HFFc6 (cell line): ENCODE measurements at places on chromosomes 7 and 10.

GRCh38 chr7:3439333-3440030 lies 138.4 kb downstream of the SDK1 start:
- DNase-seq = peak; percentile 1

- DNase-seq = peak; percentile 74
Observed at GRCh38 chr10:4254101-4254994, 469.3 kb upstream of the KLF6 start.

DNA sequence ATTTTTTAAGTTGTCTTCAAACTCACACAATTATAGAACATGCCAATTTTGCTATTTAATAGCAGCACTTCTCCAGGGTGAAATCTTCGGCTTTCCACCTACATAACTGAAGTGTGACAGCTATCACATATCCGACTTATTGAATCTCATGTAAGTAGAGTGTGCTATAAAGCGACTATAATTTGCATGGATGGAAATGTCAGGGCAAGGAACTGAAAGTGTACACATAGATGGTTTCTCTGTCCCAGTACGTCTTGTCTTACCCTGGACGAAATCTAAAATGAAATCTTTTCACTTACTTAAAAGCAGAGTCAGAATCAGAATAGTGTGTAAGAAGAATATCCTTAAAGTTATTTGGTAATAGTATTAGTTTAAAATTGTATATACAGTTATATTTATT lies 132.3 kb downstream of the THSD7A start:
- no peak for DNase-seq

DNA sequence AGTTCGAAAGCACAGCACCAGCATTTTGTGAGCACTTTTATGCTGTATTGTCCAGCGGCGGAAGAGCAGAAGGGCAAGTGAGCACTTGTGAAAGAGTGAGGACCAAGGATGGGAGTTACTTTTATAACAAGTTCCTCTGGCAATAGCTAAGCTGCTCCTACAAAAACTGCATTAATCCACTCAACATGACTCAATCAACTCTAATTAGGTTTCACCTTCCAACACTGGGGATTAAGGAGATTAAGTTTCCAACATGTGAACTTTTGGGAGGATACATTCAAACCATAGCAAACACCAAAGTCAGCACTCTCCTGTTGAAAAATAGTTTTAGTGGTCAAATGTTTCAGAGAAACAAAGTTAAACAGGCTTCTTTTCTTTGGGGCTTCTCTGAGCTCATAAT lies 844.5 kb downstream of the REEP3 start:
- no peak for DNase-seq

- peak; percentile 20 for DNase-seq
Observed at GRCh38 chr10:114412907-114413797, 8.8 kb upstream of the AFAP1L2 start.

- no peak for DNase-seq
Observed at GRCh38 chr7:20183086-20183485, 34.1 kb downstream of the MACC1 start.

GRCh38 chr7:149688836-149689235 lies 84.6 kb downstream of the ZNF467 start:
- no peak for DNase-seq

GRCh38 chr10:105834261-105835059 lies 1193.4 kb downstream of the SORCS3 start:
- no peak for DNase-seq

- no peak for DNase-seq
Observed at GRCh38 chr7:78206769-78207168, 408.2 kb downstream of the PHTF2 start.

DNA sequence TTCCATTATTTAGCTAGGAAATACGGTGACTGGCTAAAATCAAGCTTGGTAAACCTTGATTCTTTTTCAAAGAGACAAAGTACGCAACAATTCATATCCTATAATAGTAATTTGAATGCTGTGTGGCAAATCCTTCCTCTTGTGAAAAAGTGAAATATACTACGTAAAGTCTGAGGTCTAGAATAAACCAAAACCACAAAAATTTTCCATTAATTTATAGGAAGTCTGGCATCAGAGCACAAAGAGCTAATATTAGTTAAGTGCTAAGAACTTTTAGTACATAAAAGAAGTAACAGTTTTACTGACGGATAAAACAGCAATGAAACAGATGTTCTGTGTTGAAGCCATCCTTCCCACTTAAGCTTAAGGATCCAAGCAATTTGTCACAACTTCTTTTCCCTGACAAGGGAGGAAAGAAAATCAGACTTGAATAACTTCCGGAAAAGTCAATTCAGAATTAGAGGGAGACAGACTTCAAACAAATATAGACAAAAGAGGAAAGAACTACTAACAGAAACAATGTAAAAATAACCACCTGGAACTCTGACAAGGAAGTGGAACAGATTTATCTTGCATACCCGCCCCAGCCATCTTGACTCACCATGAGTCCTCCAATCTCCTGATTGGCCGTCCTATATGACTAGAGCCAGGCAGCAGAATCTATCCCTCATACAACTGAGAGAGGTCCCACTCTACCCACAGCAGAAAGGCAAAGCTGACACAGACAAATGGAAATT lies 34.6 kb downstream of the RHEB start:
- DNase-seq = peak; percentile 75

DNA sequence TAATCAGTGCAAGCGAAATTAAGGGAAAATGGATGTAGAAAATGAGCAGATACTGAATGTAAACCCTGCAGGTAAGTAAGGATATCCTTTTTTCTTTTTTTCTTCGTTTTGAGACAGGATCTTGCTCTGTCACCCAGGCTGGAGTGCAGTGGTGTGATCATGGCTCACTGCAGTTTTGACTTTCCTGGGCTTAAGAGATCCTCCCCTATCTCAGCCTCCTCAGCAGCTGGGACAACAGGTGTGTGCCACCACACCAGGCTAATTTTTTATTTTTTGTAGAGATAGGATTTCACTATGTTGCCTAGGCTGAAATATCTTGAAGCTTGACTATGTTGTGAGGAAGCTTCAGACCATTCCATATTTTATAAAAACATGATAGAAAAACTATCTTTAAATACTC lies 4.3 kb downstream of the PDCD4 start:
- no peak for DNase-seq

DNA sequence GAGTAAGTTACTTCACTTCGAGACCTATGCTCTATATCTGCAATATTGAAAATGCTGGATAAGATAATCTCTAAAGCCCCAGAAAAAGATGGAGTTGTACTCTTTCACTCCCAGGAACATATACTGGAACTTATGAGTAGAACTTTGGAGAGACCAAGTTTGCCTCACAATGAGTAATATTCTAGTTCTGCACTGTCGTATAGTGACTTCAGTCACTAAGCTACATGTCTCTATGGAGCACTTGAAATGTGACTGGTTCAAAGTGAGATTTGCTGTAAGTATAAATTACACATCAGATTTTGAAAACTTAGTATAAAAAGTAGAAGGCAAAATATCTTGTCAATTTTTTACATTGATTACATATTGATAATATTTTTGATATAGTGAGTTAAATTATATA lies 116.4 kb downstream of the PTEN start:
- DNase-seq = no peak

DNA sequence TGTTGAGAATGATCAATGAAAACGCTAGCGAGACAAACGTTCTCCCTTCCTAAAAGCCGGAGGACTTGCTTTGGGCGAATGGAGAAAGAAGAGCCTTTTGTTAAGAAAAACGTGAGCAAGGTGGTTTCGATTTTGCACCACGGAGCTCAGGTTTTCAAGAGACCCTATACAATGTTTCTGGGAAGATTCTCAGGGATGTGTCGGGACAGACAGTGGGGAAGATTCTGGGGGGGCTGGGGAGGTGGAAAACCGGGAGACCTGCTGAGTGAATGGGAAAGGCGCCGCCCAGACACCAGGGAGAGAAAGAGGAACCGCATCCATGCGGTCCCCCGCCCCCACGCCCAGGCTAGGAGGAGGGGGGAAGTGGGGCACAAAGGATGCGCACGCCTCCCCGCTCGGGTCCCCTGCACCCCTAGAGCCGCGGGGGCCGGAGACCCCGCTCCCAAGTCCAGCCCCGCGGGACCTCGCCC lies 745 bp downstream of the YWHAG start:
- no peak for DNase-seq

GRCh38 chr10:12042409-12042796 lies 206 bp downstream of the UPF2 start:
- no peak for DNase-seq

DNA sequence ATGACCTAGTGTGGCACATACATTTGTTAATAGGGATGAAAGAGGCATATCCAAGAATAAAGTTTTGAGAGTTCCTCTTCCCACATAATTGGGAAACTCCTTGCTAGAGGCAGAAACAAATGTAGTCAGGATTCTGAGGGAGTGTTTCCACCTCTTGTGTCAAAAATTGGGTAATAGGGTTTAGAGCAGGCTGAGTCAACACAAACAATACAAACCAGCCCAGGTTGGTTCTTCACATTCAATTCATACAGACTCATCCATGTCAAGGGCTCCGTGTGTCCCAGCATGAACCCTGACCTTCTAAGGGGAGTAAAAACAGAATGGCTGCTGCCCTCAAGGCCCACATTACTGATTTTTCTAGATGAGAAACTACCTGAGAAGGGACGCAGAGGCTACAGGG lies 75.3 kb downstream of the GLI3 start:
- no peak for DNase-seq

GRCh38 chr10:35495521-35496119 lies 109.5 kb upstream of the GJD4 start:
- DNase-seq = no peak

DNA sequence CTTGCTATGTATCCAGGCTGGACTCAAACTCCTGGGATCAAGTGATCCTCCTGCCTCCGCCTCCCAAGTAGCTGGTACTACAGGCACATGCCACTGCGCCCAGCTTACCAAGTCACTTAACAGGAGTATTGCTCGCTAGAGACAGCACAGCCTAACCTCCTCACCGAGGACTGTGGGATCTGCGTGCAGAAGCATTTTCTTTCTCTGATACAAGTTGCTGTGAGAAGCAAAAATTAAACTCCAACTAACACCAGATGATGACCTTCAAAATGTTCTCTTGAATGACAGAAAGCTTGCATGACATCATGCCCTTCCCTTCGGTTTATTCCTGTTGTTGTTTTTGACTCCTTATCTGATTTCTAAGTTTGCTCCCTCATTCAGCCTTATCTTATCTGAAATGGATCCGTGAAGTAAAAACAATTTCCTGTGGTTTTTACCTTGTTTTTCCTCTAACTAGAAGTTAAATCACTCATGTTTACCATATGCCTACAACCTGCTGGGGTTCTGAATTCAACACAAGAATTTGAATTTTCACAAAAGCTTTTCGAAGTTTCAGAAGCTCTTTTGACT lies 94.4 kb upstream of the KIF5B start:
- no peak for DNase-seq

DNA sequence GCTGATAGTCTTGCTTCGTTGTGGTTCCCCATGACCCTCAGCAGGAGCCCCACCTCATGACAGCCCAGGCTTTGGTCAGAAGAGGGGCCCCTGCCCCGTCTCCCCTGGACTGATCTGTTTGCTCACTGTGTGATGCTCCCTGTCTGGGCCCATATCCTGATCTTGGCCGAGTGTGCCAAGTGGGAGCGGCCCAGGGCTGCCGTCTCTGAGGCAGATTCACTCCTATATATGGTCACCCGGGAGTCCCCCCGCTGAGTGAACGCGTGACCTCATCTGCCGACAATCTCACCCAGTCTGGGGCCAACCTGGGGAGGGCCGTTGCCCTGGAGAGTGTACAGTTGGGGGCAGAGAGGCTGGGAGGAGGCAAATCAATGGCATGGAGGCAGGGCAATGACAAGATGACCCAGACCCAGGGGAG lies 34.5 kb downstream of the PPIF start:
- DNase-seq = peak; percentile 79

DNA sequence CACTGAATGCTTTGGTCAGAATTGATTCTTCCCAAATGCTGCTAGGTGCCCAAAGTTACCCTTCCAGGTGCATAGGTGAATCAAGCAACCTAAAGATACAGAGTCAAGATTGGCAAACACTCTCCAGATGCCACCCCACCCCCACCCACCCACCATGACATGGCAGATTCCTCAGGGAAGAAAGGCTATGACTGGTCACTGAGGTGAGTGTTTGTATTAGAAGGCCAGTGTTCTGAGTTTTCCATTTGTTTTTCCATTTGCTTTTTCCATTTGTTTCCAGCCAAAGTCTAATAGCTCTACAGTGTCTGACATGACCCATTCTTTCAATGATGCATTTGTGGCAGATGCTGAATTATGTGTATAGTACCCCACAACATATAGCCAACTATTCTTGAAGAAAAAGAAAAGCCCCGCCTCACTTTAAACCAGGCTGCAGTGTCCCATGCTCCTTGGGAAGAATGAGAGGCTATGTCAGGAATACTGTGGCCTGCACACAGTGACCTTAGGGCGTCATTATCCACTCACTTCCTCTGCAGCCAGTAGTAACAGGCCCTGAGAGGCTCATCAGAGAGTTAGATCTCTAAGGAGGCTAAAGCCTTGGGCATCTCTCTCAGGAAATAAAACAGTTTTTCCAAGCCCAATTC lies 16.1 kb upstream of the HIBADH start:
- DNase-seq = peak; percentile 56

DNA sequence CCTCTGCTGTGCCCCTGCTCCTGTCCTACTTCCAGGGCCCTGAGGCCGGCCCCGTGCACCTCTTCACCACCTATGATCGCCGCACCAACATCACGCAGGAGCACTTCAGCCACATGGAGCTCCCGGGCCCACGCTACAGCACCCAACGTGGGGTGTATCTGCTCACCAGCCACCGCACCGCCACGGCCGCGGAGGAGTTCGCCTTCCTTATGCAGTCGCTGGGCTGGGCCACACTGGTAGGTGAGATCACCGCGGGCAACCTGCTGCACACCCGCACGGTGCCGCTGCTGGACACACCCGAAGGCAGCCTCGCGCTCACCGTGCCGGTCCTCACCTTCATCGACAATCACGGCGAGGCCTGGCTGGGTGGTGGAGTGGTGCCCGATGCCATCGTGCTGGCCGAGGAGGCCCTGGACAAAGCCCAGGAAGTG lies 1.8 kb downstream of the RBP3 start:
- no peak for DNase-seq

DNA sequence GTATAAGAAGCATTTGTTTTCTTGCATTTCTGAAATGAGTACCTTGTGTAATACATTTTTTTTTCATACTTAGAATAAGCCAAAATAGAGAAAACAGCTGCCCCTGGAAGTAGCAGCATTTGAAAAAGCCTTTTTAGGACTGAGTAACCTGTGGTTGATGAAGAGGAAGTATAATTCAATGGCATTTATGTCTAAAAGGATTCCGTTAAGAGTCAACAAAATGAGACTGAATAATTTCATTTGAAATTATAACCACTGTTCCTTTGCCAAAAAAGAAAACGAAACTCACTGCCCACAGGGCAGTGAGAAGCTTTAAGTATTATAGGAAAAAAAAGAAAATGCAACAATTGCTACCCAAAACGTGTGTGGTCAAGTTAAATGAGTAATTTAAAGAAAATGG lies 705.6 kb upstream of the PHF14 start:
- no peak for DNase-seq

DNA sequence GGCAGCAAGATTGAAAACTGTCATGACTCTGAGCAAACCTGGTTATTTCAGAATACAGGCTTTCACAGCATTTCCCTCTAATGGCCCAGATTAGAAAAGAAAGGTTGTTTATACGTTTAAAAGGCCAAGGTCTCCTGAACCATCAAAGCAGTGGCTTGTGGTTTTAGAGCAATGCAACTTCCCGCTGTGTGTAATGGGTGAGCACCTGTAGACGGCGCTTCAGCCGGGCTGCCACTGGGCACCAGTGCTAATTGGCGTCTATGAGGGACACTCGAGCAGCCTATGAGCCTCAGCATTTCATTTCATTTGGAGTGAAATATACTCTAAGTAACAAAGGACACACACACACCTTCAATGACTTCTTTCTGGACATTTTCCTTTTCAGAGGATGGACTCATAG lies 671.0 kb upstream of the FZD8 start:
- DNase-seq = no peak

GRCh38 chr7:101754424-101755159 lies 62.8 kb upstream of the CUX1 start:
- DNase-seq = peak; percentile 27
